ENCODE measurements at places on chromosomes 3 and 15. TPM values are rescaled to one million over a fixed set of nuclear protein-coding genes. Genes with fewer than 3 reads are reported as not detected.

Gene NBEAL2
- 5.2 TPM for total RNA-seq

Gene PTX3
- total RNA-seq, result 11.5 TPM

Gene ONECUT1
- not detected for total RNA-seq

Gene PDHB
- 75.7 TPM for total RNA-seq

Data from skeletal muscle tissue (tissue), 5 donors.